ENCODE measurements at places on chromosomes 12 and 14. TPM values are rescaled to one million over a fixed set of nuclear protein-coding genes. Genes with fewer than 3 reads are reported as not detected.

Gene SMOC1
- total RNA-seq, result not detected

Gene LAG3
- total RNA-seq, result not detected

Gene IL31
- total RNA-seq, result not detected

Gene CBLN3
- total RNA-seq, result 2.7 TPM

Gene ABHD4
- total RNA-seq, result 29.4 TPM

Gene PPFIBP1
- 108 TPM for total RNA-seq

Gene KLRF1
- not detected for total RNA-seq

Gene CLEC1A
- total RNA-seq, result not detected

Gene SLC25A29
- 19.9 TPM for total RNA-seq

Gene TAS2R50
- 8.6 TPM for total RNA-seq

Gene TPPP2
- not detected for total RNA-seq

Gene LRRC43
- 0.89 TPM for total RNA-seq

Gene PUS7L
- 25.5 TPM for total RNA-seq

Gene DYRK2
- total RNA-seq, result 21.1 TPM

Gene MYF5
- total RNA-seq, result not detected

Gene SMIM41
- 0.23 TPM for total RNA-seq

Gene KLRK1
- not detected for total RNA-seq

Gene C14orf180
- not detected for total RNA-seq

Gene HCAR1
- not detected for total RNA-seq

Gene KERA
- total RNA-seq, result not detected

Gene BMP4
- total RNA-seq, result 2.1 TPM

Gene ERP27
- not detected for total RNA-seq

Gene P2RX2
- not detected for total RNA-seq

Gene ORAI1
- 17.6 TPM for total RNA-seq

Gene STAB2
- not detected for total RNA-seq

All from smooth muscle cell of the umbilical artery (primary cell).